CD4-positive, alpha-beta T cell treated with Interleukin-12 subunit alpha and Interleukin-12 subunit beta, for 1 hour (primary cell): ENCODE measurements at places on chromosomes 12 and 14.

- no peak for DNase-seq
These were observed 268.9 kb downstream of the RAD51B start for GRCh38 chr14:68088451-68088854.

GRCh38 chr12:98235301-98235700, 280.1 kb upstream of the TMPO start:
- DNase-seq, result no peak

- peak; percentile 35 for DNase-seq
These were observed at the start of gene ACRBP for GRCh38 chr12:6647083-6647604. Gene ACRBP (minus strand): TSS chr12:6647432. CDS start chr12:6647366, 66 bp downstream.

DNA sequence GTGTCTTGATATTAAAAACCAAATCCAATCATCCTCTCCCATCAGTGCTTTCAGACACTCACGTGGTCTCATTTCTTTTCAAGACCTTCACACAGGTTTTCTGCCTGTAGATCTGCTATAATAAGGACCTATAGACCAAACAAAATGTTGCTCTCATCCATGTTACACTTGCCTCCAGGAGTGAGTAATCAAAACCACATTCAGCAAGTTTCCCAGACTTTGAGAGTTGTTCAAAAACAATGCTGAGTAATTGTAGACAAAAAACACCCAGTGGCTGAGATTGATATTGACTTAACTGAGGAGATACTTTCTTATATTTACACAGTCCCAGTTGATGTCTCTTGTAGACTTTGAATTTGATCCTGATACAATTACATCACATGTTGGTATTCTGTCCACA, 383.1 kb downstream of the TMEM132D start:
- DNase-seq, result no peak

DNA sequence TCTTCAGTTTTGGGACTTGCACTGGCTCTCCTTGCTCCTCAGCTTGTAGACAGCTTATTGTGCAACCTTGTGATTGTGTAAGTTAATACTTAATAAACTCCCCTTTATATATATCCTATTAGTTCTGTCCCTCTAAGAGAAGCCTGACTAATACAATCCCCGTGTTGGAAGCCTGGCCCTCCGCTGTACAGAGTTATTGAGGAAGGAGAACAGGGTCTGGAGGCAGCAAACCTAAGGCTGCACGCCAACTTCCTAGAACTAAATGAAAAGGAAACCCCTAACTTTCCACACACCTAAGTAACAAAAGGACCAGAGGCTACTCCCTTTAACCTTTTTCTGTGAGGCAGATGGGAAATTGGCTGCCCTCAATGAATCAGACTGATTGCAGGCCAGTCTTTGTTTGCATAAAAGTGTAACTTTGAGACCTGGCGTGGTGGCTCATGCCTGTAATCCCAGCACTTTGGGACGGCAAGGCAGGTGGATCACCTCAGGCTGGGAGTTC, 42.6 kb upstream of the LIMA1 start:
- DNase-seq, result no peak

DNA sequence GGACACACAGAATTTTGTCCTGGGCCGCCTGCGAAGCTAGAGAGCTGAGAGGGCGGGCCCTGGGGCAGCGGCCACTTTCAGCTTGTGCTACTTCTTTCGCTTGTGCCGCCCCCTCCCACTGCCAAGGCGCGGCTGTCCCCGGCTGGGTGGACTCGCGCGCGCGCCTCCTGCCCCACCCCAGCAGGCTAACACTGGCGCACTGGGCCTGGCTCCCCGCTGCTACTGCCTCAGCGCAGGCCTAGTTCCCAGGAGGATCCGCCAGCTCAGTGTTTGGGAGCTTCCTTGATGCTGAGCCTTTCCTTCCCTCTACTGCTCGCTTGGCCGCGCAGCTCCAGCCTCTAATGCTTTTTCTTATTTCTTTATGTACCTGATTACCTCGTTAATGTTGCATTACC, 27.4 kb upstream of the METAP2 start:
- DNase-seq, result no peak

DNA sequence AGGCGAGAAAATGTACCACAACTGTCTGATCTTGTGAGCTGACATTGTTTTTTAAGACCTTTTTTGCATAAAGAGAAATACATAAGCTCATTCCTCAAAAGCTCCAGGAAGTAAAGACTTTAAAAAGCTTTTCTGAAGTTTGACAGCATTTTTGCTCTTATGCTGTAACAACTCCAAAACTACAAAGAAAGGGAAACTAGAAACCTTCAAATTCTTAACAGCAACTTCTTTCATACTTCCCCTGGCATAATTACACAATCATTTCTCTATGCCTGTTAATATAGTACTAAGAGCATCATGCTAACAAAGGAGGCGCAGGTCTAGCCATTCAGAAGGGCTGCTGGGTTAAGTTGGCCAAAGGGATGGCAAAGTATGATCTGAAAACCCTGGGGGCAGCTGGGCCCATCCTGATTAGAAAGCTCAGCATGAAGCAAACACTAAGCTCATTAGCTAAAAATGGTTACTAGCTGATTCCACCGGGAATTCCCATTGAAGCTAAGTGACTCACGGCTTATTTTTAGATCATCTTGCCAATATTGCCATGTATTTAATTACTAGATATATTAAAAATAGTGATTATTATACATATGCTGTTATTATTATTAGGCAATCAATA, 26.1 kb upstream of the ANP32D start:
- no peak for DNase-seq

- no peak for DNase-seq
These were observed 98.1 kb downstream of the ANO2 start for GRCh38 chr12:5846950-5847349.

GRCh38 chr12:25023808-25024207, 74.9 kb upstream of the BCAT1 start:
- DNase-seq, result no peak

- no peak for DNase-seq
These were observed 42.1 kb downstream of the MAP1LC3B2 start for GRCh38 chr12:116600959-116601918.

DNA sequence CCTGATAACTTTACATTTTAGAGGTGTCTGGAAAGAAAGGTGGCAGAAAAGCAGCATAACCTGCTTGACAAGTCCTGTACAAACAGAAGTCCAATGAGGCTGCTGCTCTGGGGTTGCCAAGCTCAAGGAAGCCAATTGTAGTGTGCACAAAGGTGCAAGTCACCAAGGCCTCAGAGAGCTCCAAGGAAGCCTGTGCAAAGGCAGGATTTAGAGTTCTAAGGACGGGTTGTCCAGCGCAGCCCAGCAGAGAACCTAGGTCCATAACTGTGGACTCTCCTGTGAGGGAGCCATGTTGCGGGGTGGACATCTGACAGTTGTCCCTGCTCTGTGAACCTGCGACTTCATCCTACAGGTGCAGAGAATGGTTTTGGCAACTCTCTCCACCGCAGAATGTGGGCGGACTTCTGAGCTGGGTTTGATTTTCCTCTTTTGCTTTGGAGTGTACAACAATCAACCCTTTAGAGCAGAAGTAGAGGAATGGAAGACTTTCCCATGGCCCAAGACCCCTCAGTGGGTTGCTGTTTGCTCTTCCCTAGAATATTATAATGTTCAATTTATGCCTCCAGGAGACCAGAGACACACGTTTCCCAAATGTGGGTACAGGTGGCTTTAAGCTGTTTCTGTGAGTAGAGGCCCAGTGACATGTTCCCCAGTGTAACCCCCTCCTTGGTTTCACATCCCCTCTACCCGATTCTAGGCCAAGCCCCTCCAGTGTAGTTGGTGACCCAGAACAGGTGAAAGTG, 81.0 kb downstream of the ETV6 start:
- DNase-seq, result no peak

DNA sequence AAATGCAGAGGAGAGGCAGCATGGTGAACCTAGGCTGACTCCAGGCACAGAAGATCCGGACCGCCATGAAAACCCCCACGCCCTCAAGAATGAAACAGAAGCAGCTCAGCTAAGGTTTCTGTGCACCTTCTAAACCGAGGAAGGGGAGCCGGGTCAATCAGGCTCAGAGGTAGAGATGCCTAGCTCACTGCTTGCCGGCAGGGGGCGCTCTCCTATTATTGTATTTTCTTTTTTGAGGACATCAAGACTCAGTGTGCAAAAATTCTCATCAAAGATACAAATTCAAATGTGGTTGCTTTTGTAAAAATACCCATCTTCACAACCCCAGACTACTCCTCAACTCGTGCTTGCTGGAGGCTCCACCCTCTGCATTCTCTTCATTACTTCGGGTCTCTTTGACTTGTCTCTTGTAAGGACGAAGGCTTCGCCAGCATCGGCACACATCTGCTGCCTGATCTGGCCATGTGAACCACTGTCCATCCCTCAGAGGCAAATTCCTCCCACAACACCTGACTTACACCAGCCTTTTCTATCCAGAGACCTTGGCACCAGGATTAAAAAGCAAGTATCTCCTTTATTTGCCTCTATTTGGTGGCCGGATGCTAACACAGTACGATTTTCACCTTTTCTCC, 33.4 kb upstream of the RNASE3 start:
- DNase-seq, result peak; percentile 70

DNA sequence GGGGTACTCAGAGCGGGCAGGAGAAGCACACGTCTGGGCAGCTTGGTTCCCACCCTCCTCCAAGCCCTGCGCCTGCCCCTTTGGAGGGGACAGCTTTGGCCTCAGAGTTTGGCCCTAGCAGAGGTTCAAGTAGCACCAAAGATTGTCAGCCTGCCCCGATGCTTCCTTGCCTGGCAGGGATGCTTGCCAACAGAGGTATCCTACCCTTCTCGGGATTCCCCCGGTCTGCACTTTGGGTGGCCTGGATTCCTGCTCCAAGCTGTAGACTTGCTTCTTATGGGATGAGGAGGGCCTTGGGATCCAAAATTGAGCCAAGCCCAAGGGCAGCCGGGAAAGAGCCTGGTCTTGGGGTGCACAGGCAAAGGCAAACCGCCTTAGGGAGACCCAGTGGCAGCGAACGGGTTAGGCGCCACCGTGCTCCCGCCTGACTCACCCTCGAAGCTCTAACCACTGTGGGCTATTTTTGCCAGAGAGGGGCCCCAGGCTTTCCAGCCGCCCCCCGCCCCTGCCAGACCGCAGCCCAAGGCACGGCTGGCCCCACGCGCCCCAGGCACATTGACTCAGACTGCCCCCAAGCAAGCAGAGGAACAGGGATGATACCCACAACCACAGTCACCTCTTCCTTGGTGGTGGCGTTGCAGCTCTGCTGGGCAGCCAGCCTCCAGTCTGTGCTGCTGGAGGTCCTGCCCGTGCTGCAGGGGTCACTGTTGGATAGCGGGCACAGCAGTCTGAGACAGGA, 847 bp upstream of the WNT10B start:
- no peak for DNase-seq

DNA sequence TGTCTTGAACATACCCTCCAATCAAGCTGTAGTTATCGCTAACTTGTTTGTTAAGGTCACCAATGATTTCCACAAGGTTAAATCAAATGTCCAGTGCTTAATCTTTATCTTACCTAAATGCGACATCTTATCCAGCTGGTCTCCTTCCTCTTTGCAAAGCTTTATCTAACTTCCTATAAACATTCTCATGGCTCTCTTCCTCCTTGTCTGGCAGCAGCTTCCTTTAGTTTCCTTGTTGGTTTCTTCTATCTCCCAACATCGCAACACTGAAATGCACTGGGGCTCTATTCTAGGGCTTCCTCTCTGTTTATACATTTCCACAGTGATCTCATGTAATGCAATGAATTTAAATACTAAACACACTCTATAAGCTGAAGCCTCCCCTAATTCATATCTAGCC, 28.7 kb downstream of the UBE2N start:
- no peak for DNase-seq

DNA sequence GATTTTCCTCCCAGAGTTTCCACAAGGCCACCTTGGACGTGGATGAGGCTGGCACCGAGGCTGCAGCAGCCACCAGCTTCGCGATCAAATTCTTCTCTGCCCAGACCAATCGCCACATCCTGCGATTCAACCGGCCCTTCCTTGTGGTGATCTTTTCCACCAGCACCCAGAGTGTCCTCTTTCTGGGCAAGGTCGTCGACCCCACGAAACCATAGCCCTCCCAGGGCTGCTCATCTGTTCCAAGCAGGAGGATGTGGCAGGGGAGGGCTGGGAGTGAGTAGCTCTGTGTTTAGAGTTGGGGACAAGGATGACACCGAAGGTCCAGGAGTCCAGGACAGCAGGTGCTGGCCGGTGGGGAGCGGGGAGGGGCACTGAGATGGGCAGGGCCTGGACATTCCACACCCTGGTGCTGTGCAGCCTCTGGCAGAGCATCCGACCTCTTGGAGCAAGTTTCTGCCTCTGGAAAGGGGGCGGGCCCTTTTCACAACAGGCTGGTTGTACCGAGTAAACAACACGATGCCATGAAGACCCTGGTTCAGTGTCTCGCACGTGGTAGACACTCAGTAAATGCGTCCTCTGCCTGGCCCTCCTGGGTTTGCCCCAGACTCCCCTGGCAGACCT, 8.2 kb downstream of the SERPINA4 start:
- no peak for DNase-seq

DNA sequence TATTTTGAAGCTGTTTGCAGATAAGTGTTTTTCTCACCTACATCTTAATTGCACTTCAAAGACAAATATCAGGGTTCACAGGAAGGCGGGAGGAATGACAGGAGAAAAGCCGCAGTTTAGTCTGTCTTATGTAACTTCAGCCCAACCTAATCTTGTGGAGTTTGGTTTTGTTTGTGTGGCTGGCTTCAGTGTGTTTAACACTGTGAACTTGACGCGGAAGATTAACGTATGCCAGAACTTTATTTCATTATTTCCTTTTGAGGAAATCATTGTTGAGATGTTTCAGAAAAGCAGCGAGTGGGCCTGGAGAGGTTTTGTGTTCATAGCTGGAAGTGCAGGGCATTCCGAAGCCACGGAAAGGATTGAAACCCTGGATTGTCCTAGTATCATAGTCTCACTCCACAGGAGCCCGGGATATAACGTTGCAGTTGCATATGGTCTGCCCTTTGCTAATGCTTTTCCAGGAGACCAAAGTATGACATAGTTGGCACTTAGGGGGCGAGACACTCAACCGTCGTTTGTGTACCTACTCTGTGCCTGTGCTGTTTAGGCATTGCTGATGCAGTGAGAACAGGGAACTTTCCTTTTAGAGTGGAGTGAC, 2.0 kb downstream of the PELI2 start:
- DNase-seq, result no peak

DNA sequence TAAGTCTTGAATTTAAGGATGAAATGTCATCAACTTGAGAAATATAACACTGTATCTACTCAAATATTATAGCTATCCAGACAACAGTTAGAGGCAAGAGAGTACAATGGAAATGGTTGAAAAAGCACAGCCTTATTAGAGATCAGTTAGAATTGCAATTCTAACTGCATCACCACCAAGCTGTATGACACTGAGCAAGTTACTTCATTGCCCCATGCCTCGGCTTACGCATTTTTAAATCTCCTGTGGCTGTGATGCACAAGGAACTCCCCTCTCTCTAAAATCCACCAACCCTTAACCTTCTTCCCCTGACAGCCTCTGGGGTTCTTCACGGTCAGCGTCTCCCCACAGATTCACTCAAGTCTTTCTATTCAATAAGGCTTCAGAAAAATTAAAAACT, 75.1 kb downstream of the MED13L start:
- DNase-seq, result no peak
